ENCODE measurements at places on chromosomes 4 and X.

DNA sequence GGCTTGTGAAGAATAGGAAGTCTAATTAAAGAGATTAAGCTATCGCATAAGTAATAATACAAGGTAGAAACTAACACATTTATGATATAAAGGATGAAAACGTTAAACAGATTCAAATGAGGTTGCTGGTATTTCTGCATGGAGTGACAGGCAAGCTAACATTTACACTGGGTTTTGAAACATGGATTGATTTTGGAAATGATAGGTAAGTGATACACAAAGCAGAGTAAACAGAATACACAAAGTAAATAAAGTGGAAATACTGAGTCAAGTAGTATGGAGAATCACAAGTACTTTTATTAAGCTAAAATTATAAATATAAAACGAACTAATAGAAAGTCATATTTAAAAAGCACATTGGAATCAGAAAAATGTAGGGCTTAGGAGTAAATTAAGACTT is 665.3 kb downstream of the STPG2 start:
- DNase-seq, result no peak

DNA sequence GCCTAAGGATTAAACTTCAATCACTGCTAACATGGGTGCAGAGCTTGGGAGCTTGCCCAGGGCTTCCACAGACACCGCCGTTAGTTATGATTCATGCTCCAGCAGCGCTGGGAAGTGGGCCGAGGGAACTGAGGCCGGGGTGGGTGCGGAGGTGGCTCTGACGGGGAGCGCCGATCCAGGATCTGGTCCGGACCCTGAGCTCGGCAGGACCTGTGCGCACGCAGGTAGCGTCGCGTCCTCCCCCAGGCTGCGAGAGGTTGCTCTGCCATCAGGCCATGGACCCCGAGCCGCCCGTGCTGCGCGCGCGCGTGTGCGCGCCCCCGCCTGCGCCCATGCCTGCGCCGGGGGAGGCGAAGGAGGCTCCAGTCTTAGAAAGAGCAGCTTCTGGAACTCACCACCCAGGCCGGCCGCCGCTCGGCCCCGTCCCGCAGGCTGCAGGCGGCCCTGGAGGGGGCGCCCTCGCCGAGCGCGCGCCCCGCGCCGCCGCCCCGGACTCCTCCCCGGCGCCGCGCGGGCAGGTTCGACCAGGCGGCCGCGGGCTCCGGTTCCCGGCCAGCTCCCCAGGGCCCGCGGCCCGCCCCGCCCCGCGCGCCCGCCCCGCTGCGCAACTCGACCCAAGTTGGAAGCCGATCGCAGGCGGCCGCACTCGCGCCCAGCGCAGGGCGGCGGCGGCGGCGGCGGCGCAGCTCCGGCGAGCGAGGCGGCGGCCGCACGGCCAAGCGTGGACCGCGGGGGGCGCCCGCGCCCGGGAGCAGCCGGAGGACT is 732 bp upstream of the ADRA2C start:
- peak; percentile 33 for DNase-seq

DNA sequence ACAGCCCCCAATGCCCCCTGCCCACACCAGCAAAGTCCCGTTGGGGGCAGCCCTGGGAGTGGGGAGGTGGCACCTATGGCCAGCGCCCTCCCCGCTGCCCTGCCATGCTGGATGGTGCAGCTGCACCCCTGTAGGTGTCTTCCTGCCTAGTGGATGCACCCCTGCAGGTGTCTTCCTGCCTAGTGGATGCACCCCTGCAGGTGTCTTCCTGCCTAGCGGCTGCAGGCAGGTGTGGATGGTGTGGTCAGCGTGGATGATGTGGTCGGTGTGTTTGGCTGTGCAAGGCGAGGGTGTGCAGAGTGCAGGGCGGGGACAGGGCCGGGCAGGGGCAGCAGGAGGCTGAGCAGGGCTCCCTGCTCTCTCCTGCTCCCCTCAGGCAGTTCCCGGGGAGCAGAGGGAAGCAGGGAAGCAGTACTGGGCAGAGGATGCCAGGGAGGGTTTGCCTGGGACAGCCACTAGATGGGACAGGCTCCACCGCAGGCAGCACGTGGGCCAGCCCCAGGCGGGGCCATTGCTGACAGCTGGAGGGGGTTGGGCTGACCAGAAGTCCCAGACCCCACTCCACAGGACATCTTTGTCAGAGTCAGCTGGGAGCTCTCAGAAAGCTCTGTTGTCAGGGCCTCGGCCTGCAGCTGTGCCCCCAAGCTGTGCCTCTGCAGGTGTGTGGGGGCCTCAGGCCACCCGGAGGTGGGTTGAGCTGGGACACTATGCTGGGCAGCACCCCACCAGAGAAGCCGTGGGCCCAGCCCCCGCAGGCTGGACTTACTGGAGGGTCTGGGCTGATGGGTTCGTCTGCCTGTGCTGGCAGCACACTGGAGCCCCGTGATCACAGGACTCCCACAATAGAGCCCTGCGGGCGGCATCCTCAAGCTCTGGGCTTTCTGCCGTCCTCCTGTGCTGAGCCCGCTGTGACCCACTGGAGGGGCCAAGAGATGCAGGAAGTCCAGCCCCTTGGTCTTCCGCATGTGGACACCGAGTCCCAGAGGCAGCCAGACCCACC is 23.7 kb downstream of the DOK7 start:
- peak; percentile 19 for DNase-seq

GRCh38 chrX:81336455-81337152 is 134.7 kb downstream of the SH3BGRL start:
- DNase-seq, result no peak

All from mammary epithelial cell (primary cell).